ENCODE measurements at places on chromosomes 6 and 20. TPM values are rescaled to one million over a fixed set of nuclear protein-coding genes. Genes with fewer than 3 reads are reported as not detected.

DNA sequence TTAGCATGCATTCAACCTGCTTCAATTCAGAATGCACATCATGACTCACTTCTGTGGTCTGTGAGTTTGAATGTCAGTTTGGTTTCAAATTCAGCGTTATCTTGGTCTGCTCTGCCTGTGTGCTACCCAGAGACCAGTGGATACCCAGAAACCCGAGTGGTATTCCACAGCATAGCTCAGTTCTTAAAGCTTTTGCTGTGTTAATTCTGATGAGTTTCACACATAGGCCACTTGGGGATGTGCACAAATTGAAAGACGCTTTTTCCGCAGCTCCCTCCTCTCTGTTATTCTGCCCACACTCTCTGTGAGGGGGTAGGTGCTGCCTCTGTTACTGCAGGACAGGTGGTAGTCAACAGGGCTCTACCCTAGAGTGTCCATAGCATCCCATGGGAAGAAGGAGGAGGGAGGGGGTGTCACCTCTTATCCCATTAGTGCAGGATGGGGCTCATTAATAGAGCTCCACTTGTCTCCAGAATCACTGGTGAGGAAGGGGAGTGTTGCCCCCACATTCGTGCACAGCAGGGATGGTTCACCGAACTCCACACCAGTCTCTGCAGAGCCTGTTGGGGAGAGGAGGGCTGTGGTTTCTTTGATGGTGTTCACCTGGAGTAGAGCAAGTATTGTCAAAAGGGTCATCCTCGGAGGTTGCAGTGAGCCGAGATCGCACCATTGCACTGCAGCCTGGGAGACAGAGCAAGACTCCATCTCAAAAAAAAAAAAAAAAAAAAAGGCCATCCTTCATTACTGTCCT, 29.2 kb upstream of the SDCBP2 start:
- no peak overlapping the region for H3K27ac ChIP-seq
- no peaks in the 10 kb centered on the region for H3K4me1 ChIP-seq
- H3K36me3 ChIP-seq: peaks cover 20% of the 10 kb centered on the region
- DNase-seq: no peak
- no peak overlapping the region for H3K4me3 ChIP-seq

- no peak for DNase-seq
- no peak overlapping the region for H3K27ac ChIP-seq
- no peak overlapping the region for H3K4me3 ChIP-seq
- H3K36me3 ChIP-seq: peaks cover 28% of the 10 kb centered on the region
- no peaks in the 10 kb centered on the region for H3K27me3 ChIP-seq
Observed at GRCh38 chr20:35627121-35627520, 11.5 kb downstream of the SPAG4 start.

MAVS gene
- polyA plus RNA-seq: 12.0 TPM

TTK gene
- 8.7 TPM for polyA plus RNA-seq

TFAP2C gene
- 16.6 TPM for polyA plus RNA-seq

- no peak overlapping the region for H3K4me3 ChIP-seq
- no peaks in the 10 kb centered on the region for H3K27me3 ChIP-seq
- H3K4me1 ChIP-seq: no peaks in the 10 kb centered on the region
- H3K36me3 ChIP-seq: no peaks in the 10 kb centered on the region
Observed at GRCh38 chr20:59359906-59360725, 59.7 kb downstream of the EDN3 start.

Measured in GM23248 (cell line).